K562 (cell line): ENCODE measurements at places on chromosomes 5 and 9.

- no peak for DNase-seq
These were observed 68.3 kb downstream of the ERP44 start for GRCh38 chr9:100030548-100030947.

- DNase-seq = no peak
These were observed 93.1 kb upstream of the WWC1 start for GRCh38 chr5:168198359-168198758.

GRCh38 chr9:128503870-128504269, 649 bp upstream of the GLE1 start:
- peak; percentile 54 for DNase-seq

- no peak for DNase-seq
These were observed 48.9 kb upstream of the DMAC1 start for GRCh38 chr9:7848498-7848897.

GRCh38 chr5:85337435-85337834, 952.8 kb upstream of the EDIL3 start:
- no peak for DNase-seq

DNA sequence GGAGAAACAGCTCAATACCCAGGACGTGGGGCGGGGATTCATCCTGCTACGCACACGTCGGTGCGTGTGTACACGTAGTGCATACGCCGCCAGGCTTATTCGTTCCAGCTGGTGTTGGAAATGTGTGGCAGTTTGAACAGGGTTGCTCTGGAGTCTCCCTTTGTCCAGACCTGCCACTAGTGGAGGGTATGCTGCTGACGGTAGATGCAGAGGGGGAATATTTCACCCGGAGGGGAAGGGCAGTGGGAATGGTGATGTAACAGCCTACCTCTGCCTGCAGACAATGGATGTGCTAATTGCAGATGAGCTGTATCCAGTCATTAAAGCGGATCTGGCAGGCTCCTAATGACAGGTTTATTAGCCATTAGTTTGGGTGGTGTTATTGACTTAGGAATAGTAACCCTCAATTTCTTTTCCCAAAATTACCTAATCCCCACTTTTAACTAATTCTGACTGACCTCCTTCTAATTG, 142.7 kb downstream of the PAX5 start:
- no peak for DNase-seq

- DNase-seq = no peak
These were observed 364.2 kb upstream of the PDE4D start for GRCh38 chr5:60257596-60258271.

DNA sequence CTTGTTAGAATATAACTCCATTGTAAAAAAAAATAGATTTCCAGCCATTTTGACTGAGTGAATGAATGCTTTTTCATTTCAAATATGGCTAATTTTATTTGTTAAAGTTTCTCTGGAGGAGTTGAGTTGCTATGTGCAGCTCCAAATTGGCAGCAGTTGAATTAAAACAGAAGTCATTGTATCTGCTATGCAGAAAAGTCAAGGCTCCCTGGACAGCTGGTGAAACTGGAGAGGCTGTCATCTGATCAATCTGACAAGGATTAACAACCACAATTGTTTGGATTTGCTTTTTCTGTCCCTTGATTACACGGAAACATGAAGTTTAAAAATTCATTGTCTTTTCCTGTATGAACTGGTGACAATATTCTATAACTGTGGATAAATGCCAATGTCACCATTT, 713.9 kb downstream of the EFNA5 start:
- no peak for DNase-seq

DNA sequence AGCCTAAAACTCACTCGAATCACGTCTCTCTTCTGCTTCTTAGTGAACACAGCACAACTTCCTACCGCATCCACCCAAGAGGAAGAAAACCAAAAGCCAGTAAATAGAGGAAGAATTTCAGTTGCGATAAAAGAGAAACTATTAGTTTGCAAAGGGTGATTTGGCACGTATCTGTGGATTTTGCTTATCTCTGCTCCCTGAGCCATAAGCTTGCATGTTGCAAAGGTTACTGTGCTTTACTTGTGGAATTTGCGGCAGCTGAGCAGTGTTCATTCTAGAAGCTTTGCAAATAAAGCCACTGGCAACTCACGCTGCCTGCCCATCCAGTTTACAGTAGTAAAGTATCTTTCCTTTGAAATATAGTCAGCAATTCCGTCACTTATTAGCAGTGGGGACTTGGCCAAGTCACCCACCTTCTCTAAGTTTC, 149.0 kb upstream of the PCA3 start:
- no peak for DNase-seq
